ENCODE measurements at places on chromosomes 2 and 18.
A peak's percentile ranks its signal among the peaks of the same experiment; 100 is the strongest.

- DNase-seq: no peak
Observed at GRCh38 chr2:6202756-6203155, 510.6 kb downstream of the SOX11 start.

DNA sequence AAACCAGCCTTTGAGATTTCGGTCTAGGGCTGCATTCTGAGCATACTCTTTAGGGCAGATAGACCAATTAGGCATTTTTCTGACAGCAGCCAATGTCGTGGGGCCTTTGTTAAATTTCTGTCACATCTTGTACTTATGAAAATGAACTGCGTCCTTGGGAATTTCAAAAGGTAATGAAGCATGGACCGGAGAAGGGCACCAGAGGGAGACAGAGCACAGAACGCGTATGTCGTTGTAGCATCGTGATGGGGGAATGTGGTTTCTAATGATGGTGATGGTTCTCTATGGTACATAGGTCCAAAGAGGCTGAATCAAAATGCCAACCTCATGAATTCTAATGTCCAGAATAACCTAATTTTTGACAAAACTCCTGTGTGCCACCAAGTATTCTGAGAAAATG, 483.9 kb upstream of the CRIM1 start:
- no peak for DNase-seq

DNA sequence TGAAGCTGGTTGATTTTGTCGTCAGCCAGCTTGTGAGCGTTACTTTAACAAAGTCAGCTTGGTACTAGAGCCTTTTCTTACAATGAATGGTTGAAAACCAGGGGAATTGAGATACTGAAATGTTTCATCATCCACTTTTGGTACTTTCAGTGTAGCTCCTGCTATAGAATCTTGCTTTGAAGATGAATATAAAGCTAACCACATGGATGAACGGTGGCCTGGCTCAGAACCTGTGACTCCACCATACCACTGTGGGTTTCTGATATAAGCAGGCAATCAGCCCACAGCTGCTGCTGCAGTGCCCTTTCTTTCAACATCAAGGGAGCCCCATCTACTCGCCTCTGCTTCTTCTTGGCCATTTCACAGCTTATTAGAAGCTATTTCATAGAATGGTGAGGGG, 53.2 kb upstream of the GPR45 start:
- no peak for DNase-seq

DNA sequence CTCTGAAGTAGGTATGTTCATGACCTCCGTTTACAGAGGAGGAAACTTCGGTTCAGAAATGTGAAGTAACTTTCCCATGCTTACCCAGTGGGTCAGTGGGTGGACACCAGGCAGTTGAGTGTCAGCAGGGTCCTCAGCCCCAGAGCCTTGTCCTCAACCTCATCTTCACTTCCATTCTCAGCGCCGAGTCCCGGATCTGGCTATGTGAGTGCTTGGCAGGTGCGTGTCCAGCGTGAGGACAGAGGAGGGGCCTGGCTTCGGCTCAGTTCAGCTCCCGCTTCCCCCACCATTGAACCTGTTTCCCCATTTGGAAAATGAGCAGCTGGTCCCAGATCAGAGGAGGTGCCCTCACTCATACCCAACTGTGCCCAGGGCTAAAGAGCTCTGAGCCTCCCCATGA, 267.6 kb downstream of the ATAD2B start:
- no peak for DNase-seq

GRCh38 chr2:154374416-154374815, 324.1 kb upstream of the KCNJ3 start:
- DNase-seq: no peak

GRCh38 chr18:41466436-41467160, 488.4 kb upstream of the PIK3C3 start:
- DNase-seq: no peak

- DNase-seq: no peak
Observed at GRCh38 chr2:237704501-237705434, 77.4 kb downstream of the LRRFIP1 start.

GRCh38 chr2:88656690-88657089, 29.4 kb upstream of the EIF2AK3 start:
- DNase-seq: no peak

- DNase-seq: no peak
Observed at GRCh38 chr2:140696449-140696848, 1434.4 kb downstream of the LRP1B start.

- DNase-seq: peak; percentile 17
Observed at GRCh38 chr2:44169155-44169898, 652 bp downstream of the PPM1B start.

- no peak for DNase-seq
Observed at GRCh38 chr18:65661391-65661790, 89.4 kb upstream of the CDH7 start.

GRCh38 chr2:235911633-235912233, 256.5 kb downstream of the GBX2 start:
- DNase-seq: no peak

DNA sequence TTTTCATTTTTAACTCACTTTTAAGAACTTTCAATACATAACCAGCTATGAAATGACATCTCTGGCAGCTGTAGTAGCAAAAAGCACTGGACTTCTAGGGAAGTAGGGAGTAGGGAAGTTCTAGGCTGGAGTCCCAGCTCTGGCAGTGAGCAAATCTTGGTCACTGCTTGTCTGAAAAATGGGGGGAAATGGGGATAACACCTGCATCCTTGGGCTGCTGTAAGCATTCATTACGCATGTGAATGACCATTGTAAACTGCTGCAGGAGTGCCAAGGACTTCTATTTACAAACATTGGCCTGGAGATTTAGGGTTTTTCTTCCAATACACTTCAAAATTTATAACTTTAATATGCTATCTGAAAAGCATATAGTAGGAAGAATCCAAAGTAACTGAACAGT, 972 bp upstream of the MPP4 start:
- DNase-seq: no peak

- no peak for DNase-seq
Observed at GRCh38 chr2:115609978-115610377, 1167.5 kb downstream of the DPP10 start.

DNA sequence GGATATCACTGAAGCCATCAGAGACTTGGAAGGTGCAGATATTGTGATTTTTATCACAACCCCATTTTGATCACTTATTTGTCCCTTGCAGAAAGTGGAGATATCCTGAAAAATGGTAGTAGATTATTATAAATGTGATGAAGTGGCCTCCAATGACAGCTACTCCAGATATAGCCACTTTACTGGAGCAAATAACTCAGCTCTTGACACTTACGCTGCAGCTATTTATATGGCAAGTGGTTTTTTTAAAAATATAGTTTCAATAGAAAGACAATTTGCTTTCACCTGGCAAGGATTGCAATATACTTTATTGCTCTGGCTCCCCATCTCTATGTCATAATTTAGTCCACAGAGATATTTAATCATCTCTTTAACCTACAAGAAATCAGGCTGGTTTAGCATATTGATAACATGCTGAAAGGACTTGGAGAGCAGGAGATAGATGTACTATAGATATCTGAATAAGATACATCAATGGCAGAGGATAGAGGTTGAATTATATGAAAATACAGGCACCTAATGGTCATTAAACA, 182.8 kb upstream of the SKOR2 start:
- DNase-seq: no peak

DNA sequence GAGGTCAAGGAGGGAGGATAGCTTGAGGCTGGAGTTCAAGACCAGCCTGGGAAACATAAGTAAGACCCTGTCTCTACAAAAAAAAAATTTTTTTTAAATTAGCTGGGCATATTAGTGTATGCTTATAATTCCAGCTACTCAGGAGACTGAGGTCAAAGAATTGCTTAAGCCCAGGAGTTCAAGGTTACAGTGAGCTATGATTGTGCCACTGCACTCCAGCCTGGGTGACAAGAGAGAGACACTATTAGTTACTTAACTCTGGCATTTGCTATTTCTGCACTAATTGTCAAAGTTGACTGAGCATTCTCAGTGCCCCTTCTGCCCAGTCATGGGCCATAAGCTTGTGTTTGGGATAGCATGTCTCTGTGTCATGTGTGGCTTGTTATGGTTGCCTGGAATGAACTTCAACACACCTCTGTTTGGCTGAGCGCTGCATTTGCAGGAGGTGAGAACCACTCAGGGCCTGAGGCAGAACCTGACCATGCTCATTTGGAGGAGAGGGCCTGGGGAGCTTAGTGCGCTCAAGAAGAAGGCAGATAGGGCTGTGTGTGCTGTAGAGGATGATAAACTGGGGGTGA, 77.7 kb downstream of the SH3RF3 start:
- no peak for DNase-seq

- DNase-seq: no peak
Observed at GRCh38 chr18:25805323-25805722, 285.1 kb downstream of the SS18 start.

GRCh38 chr2:223082706-223083105, 30.7 kb downstream of the KCNE4 start:
- DNase-seq: no peak

Data from heart right ventricle (tissue), 16 donors.